HCT116 (cell line): ENCODE measurements at places on chromosomes 16 and 17. TPM values are rescaled to one million over a fixed set of nuclear protein-coding genes. Genes with fewer than 3 reads are reported as not detected.

The CD79B gene
- total RNA-seq: 0.59 TPM

DNA sequence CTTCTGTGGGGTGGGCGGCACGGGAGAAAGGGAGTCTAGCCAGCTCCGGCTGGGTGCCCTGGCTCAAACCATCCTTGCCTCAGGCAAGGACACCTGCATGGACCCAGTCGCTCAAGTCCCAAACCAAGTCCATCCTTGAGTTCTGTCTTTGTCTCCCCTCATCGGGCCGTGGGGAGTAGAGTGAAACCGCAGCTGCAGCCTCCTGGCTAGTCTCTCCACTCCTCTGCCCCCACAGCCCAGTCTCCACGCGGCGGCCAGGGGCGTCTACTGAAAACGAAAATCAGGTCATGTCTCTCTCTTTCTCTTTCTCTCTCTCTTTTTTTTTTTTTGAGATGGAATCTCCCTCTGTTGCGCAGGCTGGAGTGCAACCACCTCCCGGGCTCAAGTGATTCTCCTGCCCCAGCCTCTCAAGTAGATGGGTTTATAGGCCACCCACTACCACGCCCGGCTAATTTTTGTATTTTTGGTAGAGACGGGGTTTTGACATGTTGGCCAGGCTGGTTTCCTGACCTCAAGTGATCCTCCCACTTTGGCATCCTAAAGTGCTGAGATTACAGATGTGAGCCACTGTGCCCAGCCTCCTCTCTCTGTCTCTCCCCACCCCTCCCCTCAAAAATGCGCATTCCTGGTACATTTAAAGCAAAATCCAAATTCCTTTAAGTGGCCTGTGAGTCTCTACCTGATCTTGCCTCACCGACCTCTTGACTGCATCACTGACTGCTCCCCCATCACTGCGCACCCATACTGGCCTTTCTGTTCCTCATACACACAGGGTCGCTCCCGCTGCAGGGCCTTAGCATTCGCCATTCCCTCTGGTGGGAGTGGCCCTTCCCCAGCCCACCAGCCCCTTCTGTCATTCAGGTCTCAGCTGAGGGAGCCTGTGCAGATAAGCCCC lies 17.7 kb upstream of the RMI2 start:
- peak overlapping the region; percentile 16; the same call in 1 of the 2 replicates for H3K27ac ChIP-seq
- H3K36me3 ChIP-seq: no peaks in the 10 kb centered on the region
- no peaks in the 10 kb centered on the region for H3K27me3 ChIP-seq
- peaks cover 19% of the 10 kb centered on the region; the same call in 1 of the 2 replicates for H3K4me1 ChIP-seq

DNA sequence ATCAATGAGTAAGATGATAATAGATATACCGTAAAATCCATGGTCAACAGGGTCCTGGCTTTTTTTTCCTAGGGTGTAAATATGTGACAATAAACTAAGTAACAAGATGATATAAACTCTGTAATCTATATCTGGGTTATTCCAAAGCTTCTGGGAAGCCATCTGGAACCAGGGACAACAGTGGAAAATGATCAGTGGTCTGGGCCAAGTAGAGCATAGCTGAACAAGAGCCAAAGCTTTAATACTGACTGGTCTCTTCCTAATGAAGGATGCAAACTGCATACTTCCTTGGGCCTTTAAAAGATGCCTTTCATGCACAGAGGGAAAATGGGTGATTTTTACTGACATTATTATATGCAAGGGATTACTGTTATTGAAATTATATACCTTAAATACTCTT lies 8.9 kb downstream of the CA10 start:
- H3K36me3 ChIP-seq: no peaks in the 10 kb centered on the region
- H3K27ac ChIP-seq: no peak overlapping the region

GRCh38 chr16:23960081-23960885 lies 124.5 kb downstream of the PRKCB start:
- no peaks in the 10 kb centered on the region for H3K36me3 ChIP-seq
- no peak overlapping the region for H3K27ac ChIP-seq
- no peaks in the 10 kb centered on the region for H3K4me1 ChIP-seq
- peaks cover 45% of the 10 kb centered on the region for H3K27me3 ChIP-seq
- no peak for DNase-seq
- H3K4me3 ChIP-seq: no peak overlapping the region

- no peaks in the 10 kb centered on the region for H3K36me3 ChIP-seq
- H3K27me3 ChIP-seq: no peaks in the 10 kb centered on the region
- H3K4me3 ChIP-seq: no peak overlapping the region
- no peak for DNase-seq
- no peaks in the 10 kb centered on the region for H3K4me1 ChIP-seq
These were observed 54.9 kb downstream of the GNAO1 start for GRCh38 chr16:56246051-56246817.

DNA sequence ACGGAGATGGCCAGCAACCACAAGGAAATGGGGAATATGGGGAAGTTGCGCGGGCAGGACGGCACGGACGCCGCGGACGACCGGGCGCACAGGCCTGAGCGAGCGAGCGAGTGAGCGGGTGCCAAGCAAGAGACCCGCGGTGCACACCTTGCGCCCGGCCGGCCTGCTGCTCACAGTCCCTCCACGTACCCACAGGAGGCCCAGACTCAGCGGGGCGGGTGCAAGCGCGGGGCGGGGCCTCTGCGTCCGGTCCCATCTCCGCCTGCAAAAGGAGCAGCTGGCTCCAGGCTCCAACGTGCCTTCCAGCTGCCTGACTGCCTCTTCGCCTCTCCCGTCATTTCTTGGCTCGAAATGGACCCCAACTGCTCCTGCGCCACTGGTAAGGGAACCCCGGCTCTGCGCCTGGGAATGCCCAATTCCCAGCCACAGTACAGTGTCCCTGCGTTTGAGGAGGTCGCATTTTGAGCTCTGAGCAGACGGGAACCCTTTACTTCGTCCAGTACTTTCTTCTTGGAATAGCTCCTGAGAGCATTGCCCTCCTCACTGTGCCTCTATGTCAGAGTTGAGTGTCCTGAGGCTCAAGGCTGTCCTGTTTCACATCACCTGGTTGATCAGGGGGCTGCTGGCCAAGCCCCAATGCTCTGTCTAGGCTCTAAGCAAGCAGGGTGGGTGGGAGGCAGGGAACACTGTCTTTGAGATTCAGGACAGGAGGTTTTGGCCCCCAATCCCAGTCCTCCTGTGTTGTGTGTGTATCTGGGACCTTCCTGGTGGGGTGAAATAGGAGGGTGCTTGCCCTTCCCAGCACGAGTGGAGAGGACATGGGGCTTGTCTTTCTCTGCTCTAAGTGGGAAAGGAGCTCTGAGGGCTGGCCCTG lies 8.1 kb upstream of the MT1E start:
- H3K27me3 ChIP-seq: no peaks in the 10 kb centered on the region
- no peaks in the 10 kb centered on the region for H3K36me3 ChIP-seq

DNA sequence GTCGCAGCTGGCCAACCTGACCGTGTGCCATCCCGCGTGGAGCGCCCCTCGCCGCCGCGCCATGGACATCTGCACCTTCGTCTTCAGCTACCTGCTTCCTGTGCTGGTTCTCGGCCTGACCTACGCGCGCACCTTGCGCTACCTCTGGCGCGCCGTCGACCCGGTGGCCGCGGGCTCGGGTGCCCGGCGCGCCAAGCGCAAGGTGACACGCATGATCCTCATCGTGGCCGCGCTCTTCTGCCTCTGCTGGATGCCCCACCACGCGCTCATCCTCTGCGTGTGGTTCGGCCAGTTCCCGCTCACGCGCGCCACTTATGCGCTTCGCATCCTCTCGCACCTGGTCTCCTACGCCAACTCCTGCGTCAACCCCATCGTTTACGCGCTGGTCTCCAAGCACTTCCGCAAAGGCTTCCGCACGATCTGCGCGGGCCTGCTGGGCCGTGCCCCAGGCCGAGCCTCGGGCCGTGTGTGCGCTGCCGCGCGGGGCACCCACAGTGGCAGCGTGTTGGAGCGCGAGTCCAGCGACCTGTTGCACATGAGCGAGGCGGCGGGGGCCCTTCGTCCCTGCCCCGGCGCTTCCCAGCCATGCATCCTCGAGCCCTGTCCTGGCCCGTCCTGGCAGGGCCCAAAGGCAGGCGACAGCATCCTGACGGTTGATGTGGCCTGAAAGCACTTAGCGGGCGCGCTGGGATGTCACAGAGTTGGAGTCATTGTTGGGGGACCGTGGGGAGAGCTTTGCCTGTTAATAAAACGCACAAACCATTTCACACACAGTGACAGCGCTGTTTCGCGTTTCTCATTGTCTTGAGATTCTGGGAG lies 2.0 kb upstream of the ZACN start:
- peaks cover 8% of the 10 kb centered on the region; the same call in 1 of the 2 replicates for H3K27me3 ChIP-seq
- H3K36me3 ChIP-seq: no peaks in the 10 kb centered on the region
- no peak overlapping the region for H3K4me3 ChIP-seq
- DNase-seq: no peak
